Activated CD4-positive, alpha-beta T cell treated with anti-CD3 and anti-CD28 coated beads, Interleukin-2, Interleukin-6, amounts not matched to agents 100 ng/mL and 50 ng/mL, durations not matched to agents 16 hours and 8 hours (primary cell): ENCODE measurements at places on chromosomes 4 and X.

GRCh38 chr4:165462009-165462408, 83.2 kb downstream of the CPE start:
- no peak for DNase-seq

DNA sequence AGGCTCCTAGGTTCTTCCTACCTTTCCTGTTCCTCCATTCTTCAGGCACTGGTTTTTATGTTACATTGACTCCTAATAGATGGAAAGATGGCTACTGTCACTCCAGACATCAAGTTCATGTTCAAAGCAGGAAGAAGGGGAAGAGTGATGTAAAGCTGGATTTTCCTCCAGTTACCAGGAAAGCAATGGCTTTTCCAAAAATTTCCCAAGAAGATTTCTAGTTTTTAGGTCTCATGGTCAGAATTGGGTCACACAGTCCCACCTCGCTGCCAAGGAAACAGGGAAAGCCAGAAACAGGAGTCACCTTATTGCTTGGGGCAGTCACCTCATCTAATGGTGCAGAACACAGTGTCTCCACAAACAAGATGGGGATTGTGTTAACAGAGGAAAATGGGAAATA, 21.5 kb downstream of the RXFP1 start:
- no peak for DNase-seq

- no peak for DNase-seq
Observed at GRCh38 chr4:124526331-124526730, 186.2 kb downstream of the ANKRD50 start.

GRCh38 chrX:111098874-111099273, 2.9 kb downstream of the PAK3 start:
- peak; percentile 83 for DNase-seq

DNA sequence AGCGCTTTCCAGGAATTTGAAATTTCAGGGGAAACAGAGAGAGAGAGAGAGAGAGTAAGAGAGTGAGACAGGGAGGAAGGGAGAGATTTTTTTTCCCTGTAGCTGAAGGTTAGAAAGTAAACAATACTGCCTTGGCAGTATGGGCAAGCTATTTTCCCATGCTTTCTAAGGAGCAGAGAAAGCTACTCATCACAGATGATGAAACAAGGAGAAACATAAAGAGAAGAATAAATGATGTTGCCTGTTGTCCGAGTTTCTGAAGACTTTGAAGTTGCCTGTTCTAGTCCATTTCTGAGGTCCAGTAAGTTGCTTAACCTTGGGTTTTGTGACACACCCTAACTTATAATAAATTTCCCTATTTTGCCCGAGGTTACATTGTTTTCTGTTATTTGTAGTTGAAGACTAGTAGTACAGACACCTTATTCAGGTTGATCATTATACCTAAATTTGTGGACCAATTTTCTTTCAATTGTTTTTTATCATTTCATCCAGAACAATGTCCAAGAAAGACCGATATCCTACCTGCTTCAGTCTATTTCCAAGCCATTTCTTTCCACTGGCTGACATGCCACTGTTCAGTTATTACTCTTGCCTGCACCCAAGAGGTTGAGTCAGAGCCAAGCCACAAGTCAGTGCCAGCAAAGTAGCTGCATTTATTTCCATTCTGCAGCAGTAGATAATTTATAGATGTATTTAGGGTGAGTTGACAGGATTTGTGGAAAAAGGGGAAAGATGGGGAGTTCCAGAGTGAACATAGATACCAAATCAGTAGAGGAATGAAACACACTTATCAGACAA, 49.7 kb upstream of the SLC16A2 start:
- DNase-seq: no peak

GRCh38 chrX:109785053-109785452, 52.0 kb upstream of the ACSL4 start:
- no peak for DNase-seq

GRCh38 chr4:22984390-22984789, 291.7 kb downstream of the GBA3 start:
- no peak for DNase-seq

- DNase-seq: no peak
Observed at GRCh38 chr4:108204518-108204917, 35.8 kb upstream of the LEF1 start.

DNA sequence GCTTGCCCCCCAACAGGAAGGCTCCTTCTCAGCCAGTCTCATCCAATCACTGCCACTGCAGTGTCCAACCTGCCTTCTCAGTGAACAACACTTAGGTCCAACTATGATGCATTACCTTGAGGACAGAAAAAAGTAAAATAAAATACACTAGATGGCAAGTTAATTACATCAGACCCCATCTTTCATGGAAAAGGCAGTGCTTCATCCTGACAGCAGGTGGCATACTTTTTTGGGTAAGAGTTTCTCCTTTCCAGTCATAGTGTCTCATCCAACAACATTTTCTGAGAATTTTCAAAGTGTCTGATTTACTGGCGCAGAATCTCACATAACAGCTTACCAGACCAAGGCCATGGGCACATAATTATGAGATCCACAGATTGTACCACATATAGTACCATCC, 1742.8 kb downstream of the PCDH7 start:
- no peak for DNase-seq

DNA sequence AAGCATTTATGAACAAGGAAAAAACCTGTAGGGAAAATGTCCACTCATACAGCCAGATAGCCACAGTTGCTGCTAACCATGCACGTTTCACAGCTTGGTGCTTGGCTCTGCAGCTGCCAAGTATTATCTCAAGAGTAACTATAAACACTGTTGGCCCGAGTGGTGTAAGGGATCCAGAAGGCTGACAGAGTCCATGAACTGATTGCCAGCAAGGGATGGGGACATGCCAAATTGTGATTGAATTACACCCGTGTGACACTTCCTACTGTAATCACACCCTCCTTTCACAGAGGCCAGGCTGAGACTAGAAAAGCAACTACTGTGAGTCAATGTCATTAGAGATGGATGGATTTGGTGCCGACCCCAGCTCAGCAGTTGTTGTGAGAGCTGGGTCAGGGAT, 223.9 kb upstream of the ANKRD50 start:
- DNase-seq: no peak

- DNase-seq: no peak
Observed at GRCh38 chr4:71389149-71389827, 50.5 kb downstream of the SLC4A4 start.

GRCh38 chrX:13493659-13494058, 75.7 kb upstream of the EGFL6 start:
- DNase-seq: no peak

DNA sequence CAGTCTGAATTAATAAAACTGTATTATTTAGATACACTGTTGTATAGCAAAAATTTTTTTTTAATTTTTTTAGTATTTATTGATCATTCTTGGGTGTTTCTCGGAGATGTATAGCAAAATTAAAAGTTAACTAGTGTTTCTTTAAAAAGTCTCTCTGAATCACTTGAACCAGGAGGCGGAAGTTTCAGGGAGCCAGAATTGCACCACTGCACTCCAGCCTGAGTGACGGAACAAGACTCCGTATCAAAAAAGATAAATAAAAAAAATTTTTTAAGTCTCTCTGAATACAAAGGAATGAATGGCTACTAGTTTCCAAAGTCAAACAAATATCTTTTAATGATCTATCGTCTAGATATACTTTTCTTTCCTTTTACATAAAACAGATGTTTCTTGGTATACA, 64.4 kb downstream of the ELF2 start:
- no peak for DNase-seq

GRCh38 chr4:181693517-181693916, 549.7 kb upstream of the TENM3 start:
- no peak for DNase-seq

DNA sequence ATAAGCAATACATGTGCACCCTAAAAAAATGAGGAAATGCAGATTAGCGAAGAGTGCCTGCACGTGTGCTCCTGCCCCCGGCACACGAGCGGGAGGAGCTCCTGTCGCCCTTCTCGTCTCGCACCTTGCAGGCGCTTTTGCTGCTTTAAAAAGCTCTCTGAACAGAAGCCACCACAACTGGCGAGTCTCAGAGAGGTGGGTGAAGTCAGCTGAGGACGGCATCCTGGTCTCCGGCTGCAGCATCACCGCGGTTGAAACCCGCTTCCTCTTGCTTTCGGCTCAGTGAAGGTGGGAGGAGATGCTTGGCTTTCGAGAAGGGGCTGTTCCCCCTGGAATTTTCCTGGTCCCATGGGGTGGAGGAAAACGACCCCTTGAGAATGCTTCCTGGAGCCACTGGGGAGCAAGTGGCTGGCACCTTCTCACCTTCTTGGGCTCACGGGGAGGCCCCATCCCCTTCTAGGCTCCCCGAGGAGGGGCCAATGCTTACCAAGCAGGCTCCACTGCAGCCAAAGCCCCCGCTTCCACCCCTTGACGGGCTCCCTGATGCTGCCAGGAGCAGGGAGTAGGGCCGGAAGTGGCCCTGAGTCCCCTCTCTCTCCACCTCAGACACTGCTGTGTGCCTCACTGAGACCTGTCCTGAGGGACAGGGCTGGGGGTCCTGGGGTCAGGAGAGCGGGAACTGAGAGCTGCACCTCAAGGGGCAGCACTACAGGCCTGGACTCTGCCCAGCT, 29.2 kb upstream of the MXD4 start:
- peak; percentile 49 for DNase-seq

GRCh38 chr4:138826754-138827153, 188.8 kb upstream of the NOCT start:
- no peak for DNase-seq

GRCh38 chr4:80199947-80200346, 2.6 kb downstream of the PRDM8 start:
- no peak for DNase-seq

DNA sequence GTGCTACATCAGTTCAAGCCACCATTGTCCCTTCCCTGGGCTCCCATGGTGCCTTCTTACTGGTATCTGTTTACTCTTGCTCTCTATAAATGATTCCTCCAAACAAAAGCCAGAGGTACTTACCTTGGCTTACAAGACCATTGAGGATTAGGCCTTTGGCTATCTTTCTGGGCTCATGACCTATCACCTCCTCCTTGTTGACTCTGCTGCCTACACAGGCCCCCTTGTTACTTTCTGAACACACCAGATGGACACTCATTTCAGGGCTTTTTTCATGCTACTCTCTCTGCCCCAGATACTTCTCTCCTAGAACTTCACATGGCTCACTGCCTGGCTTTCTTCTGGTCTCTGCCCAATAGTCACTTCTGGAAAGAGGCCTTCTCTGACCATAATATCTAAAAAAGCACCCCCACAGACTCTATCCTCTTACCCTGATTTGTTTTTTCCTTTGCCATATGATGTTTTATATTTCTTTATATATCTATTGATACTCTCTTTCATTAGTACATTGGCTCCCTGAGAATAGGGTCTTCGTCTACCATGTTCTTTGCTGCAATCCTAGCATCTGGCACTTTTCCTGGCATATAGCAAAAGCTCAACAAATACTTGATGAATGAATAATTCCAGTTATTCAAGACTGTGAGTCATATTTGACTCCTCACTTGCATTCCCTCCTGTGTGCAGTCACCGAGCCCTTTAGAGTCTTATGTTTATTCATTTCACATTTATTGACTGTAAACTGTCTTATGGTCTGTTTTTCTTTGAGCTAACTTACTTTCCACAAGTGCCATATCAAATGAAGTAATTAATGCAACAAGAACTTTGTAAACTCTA, 27.1 kb upstream of the TAPT1 start:
- DNase-seq: no peak

DNA sequence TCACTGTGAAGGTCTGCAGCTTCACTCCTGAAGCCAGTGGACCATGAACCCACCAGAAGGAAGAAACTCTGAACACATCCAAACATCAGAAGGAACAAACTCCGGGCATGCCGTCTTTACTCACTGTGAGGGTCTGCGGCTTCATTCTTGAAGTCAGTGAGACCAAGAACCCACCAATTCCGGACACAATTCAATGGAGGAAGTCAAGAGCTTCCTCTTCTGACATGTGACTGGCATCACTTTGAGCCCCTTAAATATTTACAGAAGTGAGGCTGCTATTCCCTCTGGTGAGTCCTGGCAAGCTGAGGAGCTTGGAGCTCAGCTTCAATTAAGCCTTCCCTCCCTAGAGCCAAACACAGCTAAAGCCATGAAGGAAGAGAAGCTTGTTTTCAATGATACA, 103.5 kb upstream of the SRD5A3 start:
- no peak for DNase-seq
